AG04450 (cell line): ENCODE measurements at places on chromosomes 2 and 18.

- peak; percentile 6 for DNase-seq
Observed at GRCh38 chr2:221969087-221969829, 329.5 kb downstream of the PAX3 start.

DNA sequence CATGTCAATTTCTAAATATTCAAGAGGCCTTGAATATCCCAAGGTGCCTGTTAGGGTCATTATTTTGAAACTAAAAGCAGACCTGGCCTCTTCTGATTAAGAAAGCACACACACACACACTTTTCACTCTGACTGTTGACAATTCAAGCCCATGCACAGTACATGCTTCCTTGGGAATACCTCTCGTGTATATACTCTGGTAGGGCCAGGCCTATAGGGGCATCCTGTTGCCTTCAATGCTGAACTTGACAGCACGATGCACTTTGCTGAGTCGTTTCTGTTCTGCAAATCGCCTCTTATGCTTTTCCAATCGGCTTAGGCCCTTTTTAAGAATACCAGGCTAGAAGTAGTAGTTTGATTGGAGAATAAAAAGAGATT is 40.6 kb downstream of the IWS1 start:
- DNase-seq = no peak

GRCh38 chr18:36403896-36404820 is 106.6 kb downstream of the FHOD3 start:
- no peak for DNase-seq

- no peak for DNase-seq
Observed at GRCh38 chr2:25620077-25620476, 53.3 kb downstream of the DTNB start.

DNA sequence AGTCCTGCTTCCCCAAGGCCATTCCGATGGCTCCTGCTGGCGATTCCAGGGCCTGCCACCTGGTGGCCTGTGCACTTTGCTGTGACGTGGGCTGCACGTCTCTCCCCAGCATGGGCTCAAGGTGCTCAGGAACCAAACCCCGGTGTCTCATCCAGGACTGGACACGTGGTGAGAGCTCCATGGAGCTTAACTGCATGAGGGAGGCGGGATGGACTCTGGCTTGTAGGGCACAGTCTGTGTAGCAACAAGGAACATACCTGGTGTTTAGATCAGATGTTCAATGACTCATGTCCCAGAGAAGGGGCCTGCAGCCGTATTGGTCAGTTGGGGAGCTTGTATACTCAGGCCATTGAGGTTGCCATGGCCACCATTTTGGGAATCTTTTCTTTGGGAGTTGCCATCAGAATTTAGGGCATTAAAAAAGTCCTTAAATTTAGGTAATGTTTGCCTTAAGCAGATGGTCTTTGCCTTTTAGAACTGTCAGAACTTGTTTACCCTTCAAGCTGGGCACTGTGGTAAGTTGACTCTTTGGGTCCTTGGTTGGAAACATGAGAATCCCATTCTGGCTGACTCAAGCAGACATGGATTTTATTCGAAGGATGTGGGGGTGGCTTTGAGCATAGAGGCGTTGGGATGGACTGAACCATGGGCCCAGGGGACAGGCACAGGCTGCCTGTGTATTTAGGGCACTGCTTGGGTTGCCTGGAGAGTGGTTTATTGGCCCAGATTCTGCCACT is 21.0 kb downstream of the AGAP1 start:
- DNase-seq = no peak

- DNase-seq = no peak
Observed at GRCh38 chr18:27668158-27668557, 483.1 kb upstream of the CHST9 start.

DNA sequence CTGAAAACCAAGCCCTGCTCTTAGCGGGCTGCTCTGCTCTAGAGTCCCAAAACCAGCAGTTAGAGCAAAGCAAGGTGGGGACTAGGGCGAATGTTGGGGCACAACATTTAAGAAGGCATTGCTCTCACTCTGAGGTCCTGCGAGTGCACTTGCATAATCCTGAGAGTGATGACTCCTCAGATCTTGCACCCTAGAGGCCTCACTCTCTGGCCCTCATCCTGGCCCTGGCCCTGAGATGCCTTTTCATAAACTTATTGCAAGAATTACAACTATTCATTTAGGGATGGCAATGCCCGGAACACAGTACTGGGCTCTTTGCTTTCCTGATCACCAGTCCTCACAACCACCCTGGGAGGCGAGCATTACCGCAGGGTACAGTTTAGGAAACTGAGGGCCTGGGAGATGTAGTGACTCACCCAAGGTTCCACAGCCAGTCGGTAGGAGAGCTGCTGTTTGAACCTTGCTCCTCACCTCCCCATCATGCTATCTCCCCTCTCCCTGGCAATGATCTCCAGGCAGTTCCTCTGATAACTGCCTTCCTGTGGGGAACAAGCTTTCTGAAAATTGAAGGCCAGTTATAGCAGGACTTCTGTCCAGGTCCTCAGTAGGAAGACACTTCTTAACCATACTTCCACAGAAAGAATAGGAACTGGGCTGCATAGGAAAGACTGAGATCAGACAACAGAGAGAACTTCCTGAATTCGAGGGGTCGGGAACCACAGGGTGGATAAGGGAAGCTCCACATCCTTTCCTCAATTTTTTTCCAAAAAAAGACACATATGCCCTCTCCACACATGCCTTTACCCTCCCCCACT is 91.3 kb downstream of the TNS1 start:
- no peak for DNase-seq

GRCh38 chr2:241746084-241746483 is 11.7 kb downstream of the D2HGDH start:
- DNase-seq = no peak

- DNase-seq = no peak
Observed at GRCh38 chr2:206867006-206867405, 72.3 kb upstream of the CPO start.

- no peak for DNase-seq
Observed at GRCh38 chr2:135320465-135321355, 210.3 kb downstream of the ZRANB3 start.

DNA sequence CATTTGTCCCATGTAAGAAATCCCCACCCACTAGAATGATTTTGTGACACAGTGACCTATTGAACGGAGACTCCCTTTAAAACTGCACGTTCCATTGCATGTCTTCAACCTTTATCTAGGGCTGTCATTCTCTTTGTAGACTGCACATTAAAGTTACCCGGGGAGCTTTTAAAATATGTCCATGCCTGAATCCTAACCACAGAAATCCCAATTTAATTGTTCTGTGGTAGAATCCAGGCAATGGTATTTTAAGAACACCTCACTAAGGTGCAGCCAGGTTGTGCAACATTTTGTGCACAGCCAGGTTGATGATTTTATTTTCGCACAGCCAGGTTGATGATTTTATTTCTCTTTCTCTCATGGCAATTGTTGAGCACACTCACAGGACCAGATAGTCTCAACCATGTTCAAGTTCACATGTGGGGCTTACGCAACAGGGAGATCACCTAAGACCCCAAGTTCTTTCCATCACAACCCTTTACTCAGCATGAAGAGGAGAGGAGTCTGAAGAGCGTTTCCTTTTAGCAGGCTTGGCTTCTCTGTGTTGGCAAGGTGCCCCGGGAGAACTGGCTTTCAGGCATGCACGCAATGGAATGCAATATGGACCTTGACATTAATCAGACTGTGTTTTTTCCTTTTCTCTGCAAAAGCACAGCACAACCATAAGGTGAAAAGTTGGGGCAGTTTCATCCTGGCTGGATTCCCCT is 467.3 kb upstream of the ETAA1 start:
- peak; percentile 49 for DNase-seq

DNA sequence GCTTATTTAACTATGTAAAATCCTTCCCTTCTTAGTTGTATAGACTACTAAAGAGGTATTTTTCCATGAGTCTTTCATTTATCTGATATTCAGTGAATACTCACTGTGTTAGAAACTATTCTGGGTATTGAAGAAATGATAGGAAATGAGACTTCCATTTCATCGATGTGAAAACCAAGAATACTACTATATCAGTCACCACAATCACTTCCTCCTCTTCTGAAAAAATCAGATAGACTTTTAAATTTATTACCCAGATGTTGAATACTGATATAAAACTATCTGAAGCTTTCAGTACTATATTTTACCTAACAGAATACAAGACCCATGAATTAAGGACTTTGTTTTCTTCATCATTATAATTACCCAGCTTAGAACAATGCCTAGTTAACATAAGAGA is 1801.1 kb upstream of the CELF4 start:
- DNase-seq = no peak

GRCh38 chr2:23789012-23789411 is 137.9 kb downstream of the ATAD2B start:
- DNase-seq = no peak

DNA sequence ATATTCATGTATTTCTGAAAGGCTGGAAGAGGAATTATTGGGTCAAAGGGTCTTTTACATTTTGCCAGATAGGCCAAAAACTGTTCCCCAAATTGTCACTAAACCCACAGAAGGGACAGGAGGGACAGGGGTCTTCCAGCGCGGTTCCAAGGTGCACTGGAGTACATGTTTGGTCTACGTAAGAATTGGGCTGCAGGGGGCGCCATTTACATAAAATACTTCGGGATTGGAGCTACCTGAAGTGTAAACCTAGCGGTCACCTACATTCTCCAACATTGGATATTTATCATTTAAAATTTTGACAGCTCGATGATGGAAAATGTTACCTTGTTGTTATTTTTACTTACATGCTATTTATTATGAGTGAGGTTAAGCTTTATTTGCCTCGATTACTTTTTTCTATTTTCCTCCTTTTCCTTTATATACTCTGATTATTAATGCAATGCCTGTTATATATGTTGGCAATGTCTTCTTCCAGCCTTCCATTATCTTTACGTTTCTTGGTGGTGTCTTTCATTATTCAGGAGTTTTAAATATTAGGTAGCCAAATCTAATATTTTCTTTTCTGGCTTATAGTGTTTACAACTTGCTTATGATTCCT is 43.0 kb upstream of the RAB6C start:
- no peak for DNase-seq

DNA sequence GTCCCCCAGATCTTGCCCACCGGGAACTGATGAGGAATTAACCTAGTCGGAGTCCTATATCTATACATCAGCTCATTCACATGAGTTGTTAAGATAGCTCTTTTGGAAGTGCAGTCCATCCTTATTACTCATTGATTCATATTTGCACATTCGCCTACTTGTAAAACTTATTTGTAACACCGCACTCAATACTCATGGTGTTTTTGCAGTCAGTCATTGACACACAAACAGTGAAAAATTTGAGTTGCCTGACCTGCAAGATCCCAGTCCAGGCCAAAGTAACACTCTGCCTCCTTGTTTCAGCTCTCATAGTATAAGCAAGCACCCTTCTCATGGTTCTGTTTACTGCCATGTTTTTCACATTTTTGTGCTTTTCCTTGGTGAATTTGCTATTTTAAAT is 180.6 kb downstream of the CTIF start:
- no peak for DNase-seq

GRCh38 chr18:56962322-56962721 is 184.6 kb upstream of the BOD1L2 start:
- DNase-seq = no peak

GRCh38 chr18:37937287-37937686 is 371.7 kb upstream of the CELF4 start:
- DNase-seq = no peak

- DNase-seq = no peak
Observed at GRCh38 chr2:2754940-2755339, 423.9 kb upstream of the MYT1L start.

- DNase-seq = no peak
Observed at GRCh38 chr2:170362313-170362870, 184.4 kb downstream of the MYO3B start.

GRCh38 chr2:39948016-39948719 is 169.1 kb upstream of the THUMPD2 start:
- DNase-seq = no peak

GRCh38 chr2:69241093-69241492 is 145.9 kb downstream of the GFPT1 start:
- no peak for DNase-seq

DNA sequence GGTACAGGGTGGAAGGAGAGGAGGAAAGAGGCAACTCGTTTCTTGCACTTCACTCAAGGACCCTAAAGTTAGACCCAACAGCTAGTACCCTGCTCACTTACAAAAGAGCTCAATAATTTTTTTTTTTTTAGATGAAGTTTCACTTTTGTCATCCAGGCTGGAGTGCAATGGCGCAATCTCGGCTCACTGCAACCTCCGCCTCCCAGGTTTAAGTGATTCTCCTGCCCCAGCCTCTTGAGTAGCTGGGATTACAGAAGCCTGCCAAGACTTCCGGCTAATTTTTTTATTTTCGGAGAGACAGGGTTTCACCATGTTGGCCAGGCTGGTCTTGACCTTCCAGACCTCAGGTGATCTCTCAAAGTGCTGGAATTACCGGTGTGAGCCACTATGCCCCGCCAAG is 4.1 kb downstream of the ASB3 start:
- DNase-seq = no peak

GRCh38 chr18:44897816-44898215 is 217.1 kb downstream of the SETBP1 start:
- no peak for DNase-seq

- no peak for DNase-seq
Observed at GRCh38 chr18:74255131-74255616, 36.6 kb downstream of the CYB5A start.

DNA sequence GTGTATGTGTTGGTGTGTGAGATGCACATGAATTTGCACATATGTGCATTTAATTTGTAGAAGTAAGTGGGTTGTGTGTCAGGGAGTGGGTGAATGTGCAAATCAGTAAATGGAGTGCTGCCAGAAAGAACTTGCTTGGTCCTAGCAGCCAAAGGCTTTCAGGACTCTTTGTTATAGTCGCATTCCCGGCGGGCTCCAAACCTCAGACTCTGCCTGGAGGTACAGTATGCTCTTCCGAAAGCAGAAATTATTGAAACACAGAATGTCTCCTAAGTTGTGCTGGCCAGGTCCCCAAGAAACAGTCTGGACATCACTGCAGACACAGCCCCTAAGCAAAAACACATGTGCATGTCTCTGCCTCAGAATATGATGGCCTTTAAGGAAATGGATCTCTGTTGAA is 232.4 kb downstream of the INSIG2 start:
- no peak for DNase-seq

GRCh38 chr18:45050712-45051601 is 370.3 kb downstream of the SETBP1 start:
- peak; percentile 80 for DNase-seq

- no peak for DNase-seq
Observed at GRCh38 chr2:122635686-122636085, 880.2 kb downstream of the TSN start.
